Regular cardiac myocyte (primary cell): ENCODE measurements at places on chromosomes 4 and X. TPM values are rescaled to one million over a fixed set of nuclear protein-coding genes. Genes with fewer than 3 reads are reported as not detected.

The POU4F2 gene
- total RNA-seq, result not detected in 2 replicates

The SERTM2 gene
- total RNA-seq, result under 0.01 and 0.19 TPM in 2 replicates

The SASH3 gene
- total RNA-seq, result not detected in 2 replicates

The YY2 gene
- total RNA-seq, result 1.2 and 1.4 TPM in 2 replicates

The IL2 gene
- total RNA-seq, result not detected in 2 replicates

The CFAP47 gene
- under 0.01 TPM in 1 of 2 replicates, not detected in the other for total RNA-seq

The TLR7 gene
- not detected in 2 replicates for total RNA-seq

The PDCL2 gene
- total RNA-seq, result not detected in 2 replicates

The XAGE5 gene
- total RNA-seq, result not detected in 2 replicates

The EDA gene
- total RNA-seq, result 0.28 and 0.77 TPM in 2 replicates

The MAGEA8 gene
- not detected in 2 replicates for total RNA-seq

The ABCG2 gene
- 10.1 and 14.6 TPM in 2 replicates for total RNA-seq

The SPANXA1 gene
- not detected in 2 replicates for total RNA-seq

The SPANXB1 gene
- not detected in 2 replicates for total RNA-seq

The L1CAM gene
- total RNA-seq, result 1.9 and 3.7 TPM in 2 replicates

The SSX4B gene
- not detected in 2 replicates for total RNA-seq

The GLOD5 gene
- total RNA-seq, result not detected in 2 replicates

The MID2 gene
- total RNA-seq, result 7.7 and 22.3 TPM in 2 replicates

The TCEANC gene
- 2.7 and 7.0 TPM in 2 replicates for total RNA-seq

The ENPP6 gene
- total RNA-seq, result under 0.01 TPM in 1 of 2 replicates, not detected in the other

The MED14 gene
- total RNA-seq, result 11.3 and 17.5 TPM in 2 replicates

The TLR6 gene
- total RNA-seq, result 2.3 and 2.5 TPM in 2 replicates

The USP26 gene
- not detected in 2 replicates for total RNA-seq

The ZGRF1 gene
- total RNA-seq, result 8.7 and 17.8 TPM in 2 replicates

The OSTC gene
- total RNA-seq, result 448 and 452 TPM in 2 replicates

The F8A3 gene
- total RNA-seq, result 2.7 and 2.8 TPM in 2 replicates
